ENCODE measurements at places on chromosomes 1 and 21.

DNA sequence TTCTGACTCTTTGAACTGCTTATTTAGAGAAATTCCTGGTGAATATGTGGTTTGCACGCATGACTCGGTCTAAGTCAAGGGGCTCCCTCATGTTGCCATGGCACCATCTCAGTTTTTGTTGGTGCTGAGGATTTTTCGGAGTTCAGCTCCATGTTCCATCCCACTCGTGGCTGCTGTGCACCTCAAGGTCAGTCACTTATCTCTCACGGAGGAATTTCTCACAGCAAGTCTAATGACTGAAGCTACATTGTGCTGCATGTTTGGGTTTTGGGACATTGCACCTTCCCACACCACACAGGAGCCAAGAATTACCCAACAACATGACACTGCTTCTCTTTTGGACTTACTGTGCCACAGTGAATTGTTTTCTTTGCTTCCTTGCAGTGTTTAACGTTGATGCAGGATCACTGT, 269.9 kb downstream of the NCAM2 start:
- no peak for DNase-seq

GRCh38 chr1:198601936-198602889, 36.6 kb upstream of the PTPRC start:
- DNase-seq: no peak

- DNase-seq: no peak
Observed at GRCh38 chr1:59318271-59318860, 21.5 kb downstream of the FGGY start.

DNA sequence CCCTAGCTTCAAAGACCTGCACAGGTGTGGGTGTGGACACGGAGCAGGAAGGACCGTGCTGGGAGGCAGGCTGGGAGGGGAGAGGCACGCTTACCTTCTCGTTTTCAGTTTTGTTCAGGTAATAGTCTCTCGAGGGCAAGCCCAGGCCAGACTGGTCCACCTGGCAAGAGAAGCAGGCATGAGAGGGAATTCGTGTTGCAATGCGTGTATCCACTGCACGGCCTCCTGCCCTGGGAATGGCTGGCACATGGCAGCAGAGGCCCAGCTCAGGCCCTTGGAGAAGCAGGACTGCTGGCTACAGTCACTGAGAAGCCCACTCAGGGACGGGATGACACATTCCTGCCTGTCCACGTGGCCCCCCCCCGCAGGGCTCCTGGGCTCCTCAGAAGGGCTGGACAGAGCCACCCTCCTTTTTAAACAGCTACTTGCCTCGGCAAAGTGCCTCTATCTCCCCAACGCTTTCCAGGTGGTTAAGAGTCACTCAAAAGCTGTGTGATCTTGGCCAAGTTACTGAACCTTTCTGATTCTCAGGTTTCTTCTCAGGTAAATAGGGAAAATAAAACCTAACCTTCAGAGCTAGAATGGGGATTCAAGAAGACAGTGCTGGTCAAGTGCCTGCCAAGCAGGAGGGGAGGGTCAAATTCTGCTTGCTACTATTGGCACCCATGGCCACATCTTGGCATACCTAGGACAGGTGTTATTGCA, 32.7 kb downstream of the ECE1 start:
- DNase-seq: no peak

- DNase-seq: no peak
Observed at GRCh38 chr1:182301467-182302198, 90.0 kb downstream of the GLUL start.

DNA sequence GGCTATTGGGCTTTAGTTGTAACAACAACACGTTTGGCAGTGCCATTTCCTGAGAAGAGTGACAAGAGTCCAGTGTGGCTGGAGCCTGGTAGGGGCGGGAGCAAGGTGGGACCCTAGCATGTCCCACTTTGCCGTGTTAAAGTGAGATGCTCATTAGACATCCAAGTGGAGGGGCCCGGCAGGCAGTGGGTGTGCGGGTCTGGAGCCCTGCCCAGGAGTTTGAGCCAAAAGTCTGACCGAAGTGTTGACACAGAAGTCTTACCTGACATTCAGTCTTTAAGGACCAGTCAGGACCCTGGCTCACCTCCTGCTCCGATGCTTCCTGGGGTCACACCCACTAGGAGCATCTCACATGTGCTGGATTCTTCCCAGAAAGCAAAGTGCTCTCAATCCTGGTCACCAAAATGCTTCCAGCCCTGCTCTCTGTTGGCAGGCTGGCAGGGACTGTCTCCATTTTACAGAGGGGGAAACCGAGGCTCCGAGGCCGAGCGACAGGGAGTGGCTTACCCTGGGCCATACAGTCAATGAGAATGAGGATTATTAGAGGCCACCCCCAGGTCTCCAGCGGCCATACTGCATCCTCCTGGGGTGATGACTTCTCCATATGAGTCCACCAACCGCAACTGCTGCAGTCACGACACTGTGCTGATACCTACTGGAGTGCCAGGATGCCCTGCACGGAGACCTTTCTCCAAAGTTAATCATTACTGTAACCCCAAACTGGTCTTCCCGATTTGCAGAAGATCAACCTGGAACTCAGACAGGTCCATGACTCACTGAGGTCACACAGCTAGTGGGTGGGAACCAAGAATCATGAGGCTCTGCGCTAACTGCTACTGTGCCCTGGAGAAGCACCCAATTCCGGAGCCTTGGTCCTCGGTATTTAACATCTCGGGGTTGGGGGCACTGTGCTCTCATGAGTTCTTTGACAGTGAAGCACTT, 112.7 kb downstream of the PRDM2 start:
- DNase-seq: no peak

DNA sequence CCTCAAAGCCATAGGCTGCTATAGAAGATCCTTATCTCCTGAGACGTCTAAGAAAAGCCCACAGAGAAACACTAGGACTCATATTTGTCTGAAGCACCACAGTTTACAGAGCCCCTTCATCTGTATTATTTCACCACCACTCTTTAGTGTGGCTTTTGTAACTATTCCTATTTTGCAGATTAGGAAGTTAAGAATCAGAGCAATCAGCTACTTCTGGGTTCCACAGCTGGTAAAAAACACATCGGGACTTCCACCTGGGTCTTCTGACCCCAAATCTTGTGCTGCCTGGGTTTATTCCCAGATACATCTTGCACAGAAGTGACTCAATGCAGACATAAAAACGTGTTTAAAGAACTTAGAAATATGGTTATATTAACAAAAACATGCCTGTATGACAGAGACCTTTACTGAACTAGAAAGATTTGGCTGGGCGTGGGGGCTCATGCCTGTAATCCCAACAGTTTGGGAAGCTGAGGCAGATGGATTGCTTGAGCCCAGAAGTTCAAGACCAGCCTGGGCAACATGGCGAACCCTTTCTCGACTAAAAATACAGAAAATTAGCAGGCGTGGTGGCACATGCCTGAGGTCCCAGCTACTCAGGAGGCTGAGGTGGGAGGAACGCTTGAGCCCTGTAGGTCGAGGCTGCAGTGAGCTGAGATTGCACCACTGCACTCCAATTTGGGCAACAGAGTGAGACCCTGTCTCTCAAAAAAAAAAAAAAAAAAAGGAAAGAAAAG, 40.9 kb downstream of the ELK4 start:
- no peak for DNase-seq

DNA sequence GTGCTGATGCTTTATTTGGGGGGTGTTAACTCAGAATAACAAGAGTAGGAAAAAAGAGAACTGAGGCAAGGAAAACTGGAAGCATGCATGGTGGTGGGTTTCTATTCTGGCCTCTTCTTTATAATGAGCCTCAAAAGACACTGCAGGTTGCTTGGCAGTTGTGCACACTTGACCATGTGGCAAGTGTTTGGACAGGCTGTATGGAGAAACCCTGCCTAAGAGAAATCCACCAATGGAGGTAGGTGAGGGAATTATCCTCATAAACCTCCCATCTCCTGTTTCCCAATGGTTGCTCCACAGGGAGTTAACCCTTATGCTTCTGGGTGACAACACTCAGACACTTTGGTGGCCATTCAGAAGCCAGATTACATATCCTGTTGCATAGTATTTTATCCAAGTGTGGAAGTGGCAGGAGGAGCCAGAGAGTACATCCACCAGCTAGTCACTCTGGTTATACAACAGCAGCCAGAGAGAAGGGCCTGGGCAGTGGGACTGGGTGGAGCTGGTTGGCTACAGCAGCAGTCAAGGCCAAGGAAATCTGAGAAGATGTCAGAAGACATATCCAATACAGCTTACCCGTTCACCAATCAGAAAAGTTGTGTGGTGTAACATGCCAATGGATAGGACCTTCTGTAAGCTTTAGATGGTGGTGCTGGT, 16.4 kb upstream of the VASH2 start:
- DNase-seq: no peak

- DNase-seq: no peak
Observed at GRCh38 chr1:214568328-214568727, 16.9 kb upstream of the PTPN14 start.

DNA sequence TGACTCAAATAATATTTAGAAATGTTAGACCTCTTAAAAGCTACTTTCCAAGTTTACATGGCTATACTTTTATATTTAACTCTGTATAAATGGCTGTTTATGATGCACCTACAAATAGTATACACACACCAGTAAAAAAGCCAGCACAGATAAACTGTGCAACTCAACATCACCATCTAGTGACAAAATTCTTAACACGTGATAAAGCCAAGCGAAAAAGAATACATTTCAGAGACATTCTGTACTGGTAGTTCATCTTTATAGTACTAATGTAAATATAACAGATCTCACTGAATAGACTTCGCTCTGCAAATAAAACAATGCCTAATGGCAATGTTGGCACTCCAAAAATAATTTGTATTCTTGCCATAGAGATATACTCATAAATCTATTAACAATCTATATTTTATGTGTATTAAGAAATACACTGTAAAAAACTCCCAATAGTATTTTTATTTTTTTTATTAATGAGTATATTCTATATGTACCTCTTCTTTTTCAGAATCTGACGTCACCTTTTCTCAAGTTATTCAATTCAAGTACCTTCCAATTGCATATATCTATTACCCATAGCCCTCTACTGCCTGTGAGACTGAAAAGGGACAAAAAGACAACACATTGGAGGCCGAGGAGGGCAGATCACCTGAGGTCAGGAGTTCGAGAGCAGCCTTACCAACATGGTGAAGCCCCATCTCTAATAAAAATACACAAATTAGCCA, 100.2 kb downstream of the DPYD start:
- DNase-seq: no peak

GRCh38 chr21:29195981-29196669, 65.7 kb downstream of the MAP3K7CL start:
- DNase-seq: peak; percentile 31

DNA sequence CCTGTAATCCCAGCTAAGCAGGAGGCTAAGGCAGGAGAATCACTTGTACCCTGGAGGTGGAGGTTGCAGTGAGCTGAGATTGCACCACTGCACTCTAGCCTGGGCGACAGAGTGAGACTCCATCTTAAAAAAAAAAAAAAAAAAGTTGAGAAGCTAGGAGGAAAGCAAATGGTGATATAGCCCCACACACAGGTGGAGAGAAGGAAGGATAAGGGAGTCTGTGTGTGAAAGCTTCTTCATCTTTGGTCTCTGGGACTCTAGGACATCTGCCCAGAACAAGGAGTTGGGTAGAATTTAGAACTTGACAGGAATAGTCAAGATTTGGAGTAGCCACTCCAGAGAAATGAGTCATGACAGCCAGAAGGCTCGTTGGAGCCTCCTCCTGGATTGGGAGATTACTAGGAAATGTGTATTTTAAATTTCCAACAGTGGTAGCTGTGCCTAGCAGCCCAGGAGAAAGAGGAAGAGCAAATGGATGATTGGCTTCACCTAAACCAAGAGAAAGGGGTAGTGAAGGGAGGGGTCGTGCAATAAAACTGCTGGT, 19.9 kb downstream of the NPL start:
- DNase-seq: no peak
